ENCODE measurements at places on chromosomes 5 and 9. TPM values are rescaled to one million over a fixed set of nuclear protein-coding genes. Genes with fewer than 3 reads are reported as not detected.

LOX gene
- 15.0 TPM for polyA plus RNA-seq

- DNase-seq = no peak
Measured at GRCh38 chr5:120388016-120388781, 75.9 kb upstream of the PRR16 start.

- DNase-seq = no peak
Measured at GRCh38 chr5:122053181-122054109, 24.6 kb downstream of the LOX start.

SPINK13 gene
- polyA plus RNA-seq = not detected

NUTM2F gene
- not detected for polyA plus RNA-seq

PTGDS gene
- 71.8 TPM for polyA plus RNA-seq

QSOX2 gene
- polyA plus RNA-seq = 7.8 TPM

DNA sequence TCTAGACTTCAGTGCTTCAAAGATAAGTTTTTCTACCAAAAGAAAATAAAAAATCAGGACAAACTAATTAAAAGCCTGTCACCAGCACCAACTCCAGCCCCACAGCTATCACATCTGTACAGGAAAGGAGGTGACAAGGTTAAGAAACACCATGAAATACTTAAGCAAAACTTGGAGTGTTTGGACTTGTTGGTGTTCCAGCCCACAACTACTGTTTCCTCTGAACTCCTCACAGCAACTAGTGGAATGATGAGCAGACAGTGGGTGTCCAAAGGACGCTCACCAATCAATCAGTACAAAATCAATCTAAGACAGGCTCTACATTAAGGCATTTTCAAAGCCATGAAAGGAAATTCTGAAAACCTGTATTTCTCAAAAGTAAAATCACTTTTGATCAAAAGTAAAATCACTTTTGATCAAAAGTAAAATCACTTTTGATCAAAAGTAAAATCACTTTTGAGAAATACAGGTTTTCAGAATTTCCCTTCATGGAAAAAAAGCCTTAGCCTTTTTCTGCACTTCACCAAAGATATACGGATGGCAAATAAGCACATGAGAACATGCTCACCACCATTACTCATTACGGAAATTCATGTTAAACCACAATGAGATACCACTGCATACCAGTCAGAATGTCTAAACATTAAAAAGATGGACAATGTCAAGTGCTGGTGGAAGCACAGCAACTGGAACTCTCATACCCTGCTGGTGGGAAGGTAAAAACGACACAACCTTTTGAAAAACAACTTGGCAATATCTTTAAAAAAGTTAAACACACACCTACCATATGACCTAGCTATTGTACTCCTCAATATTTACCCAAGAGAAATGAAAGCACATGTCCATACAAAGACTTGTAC, 79.7 kb downstream of the MED27 start:
- no peak for DNase-seq

SUSD3 gene
- 1.9 TPM for polyA plus RNA-seq

DNA sequence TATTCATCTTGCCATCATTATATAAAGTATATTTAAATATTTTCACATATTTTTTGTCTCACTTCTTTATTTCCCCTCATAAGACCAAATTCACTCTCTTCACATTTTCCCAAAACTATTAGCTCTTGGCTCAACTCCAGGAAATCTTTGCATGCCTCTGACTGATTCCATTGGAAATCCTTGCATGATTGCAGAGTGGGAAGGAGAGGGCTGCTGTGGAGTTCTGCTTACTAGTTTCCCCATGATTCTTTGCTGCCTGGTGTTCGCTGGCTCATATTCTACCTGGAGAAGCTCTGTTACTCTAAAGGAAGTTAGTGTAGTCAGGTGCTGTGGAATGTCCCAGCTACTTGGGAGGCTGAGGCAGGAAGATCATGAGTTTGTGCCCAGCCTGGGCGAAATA, 41.9 kb downstream of the LIX1 start:
- DNase-seq = no peak

DNA sequence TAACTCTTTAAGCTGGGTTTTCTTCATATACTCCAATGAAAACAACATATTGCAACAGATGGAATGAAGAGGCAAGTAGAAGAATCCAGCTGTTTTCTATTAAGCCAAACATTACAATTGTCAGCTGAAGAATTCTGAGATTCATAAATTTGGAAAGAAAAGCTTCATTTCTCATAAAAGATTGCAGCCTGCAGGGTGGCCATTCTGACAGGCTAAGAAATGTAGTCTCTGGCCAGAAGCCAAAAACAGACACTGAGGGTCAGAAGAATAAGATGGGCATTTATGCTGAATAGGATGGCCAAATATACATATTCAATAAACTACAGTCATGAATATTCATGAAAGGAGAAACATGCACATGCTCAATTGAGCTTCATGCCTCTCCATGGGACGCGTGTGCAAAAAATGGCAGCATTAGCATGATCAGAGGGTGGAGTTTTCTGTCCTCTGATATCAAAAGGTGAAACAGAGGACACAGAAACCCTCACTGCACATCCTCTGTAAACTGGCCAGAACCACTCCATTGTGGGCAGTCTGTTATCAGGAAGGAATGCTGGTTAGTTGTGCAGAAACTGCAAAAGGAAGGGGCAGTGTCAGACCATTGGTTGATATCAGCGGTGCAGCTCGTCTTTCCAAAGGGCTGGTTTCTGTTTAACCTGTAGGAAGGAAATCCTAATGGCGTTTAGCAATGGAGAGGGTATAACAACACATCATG, 50.2 kb downstream of the FXN start:
- no peak for DNase-seq

DNA sequence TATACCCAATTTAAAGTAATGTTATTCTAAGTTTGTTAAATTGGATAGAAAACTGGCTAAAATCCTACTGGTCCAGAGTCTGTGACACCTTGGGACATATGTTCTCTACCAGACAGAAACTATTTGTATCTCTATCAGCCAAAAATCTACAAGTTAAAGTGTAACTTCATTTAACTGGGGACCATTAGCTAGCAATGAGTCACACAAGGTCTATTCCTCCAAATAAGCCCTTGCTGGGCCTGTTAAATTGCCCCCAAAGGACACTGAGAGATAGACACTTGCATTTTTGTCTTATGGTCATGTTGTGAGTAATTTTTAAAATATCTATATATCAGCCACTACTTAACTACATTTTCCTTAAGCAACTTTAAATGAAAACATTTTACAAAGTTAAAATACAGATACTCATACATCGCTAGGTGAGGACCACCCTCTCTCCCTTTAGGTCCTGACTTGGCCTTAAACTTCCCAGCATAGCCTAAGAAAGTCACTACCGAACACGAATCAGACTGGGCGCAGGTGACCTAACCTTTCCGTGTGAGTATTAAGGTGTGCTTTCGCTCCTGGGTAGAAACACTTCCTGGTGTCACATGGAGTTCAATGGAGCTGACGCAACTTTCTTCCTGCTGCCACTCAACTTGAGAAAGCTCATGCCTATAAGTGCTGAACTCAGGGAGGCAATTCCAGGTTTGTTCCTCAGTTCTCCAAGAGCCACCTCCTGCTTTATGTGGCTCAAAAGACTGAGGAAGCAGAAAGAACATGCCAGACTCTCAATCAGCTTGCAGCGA, 249.1 kb downstream of the DIRAS2 start:
- no peak for DNase-seq

DNA sequence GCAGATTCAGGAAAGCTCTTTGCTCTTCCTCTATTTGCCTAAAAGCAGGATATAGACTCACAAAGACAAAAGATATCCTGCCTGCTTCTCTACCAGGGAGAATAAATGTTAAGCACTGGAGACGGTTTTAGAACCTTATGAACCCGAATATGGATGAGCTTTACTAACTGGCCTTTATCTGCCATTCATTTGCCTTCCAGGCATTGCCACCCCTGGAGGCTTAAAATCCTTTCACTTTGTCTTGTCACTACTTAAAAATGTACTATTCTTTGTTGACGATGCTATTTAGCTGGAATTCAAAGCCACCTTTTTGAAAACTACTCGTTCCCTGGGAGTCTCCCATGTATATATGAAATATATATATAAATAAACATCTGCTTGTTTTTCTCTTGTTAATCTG, 23.2 kb upstream of the LVRN start:
- no peak for DNase-seq

- DNase-seq = no peak
Measured at GRCh38 chr5:134000696-134001453, 3.9 kb downstream of the VDAC1 start.

PFN3 gene
- polyA plus RNA-seq = not detected

DNA sequence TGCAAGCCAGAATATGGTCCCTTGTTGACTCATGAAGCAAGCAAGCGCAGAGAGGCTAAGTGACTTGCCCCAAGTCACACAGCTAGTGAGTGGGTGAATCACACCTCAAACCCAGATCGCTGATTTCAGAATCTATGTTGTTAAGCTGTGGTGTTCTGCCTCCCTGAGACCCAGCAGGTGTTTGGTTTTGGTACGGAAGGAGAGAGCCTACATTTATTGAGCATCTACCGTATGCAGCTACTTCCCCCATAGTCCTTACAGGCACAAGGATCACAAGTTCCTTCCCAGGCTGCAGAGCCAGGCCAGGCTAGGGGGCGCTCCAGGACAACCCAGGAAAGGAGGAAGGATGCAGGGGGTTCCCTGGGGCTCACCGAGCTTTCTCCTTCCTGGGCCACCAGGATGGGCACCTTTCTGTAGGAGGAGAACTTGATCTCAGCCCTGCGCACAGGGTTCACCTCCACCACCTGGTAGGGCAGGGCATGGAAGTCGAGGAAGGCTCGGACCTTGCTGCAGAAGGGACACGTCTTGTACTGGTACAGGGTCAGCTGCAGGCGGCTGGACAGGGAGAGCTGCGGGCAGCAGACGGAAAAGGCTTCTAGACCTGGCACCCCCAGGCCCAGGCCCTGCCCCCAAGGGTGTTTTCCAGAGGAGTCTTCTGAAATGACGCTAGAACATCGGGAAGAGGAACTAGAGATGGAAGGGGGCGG, 2.5 kb downstream of the PTGES2 start:
- DNase-seq = no peak

DNA sequence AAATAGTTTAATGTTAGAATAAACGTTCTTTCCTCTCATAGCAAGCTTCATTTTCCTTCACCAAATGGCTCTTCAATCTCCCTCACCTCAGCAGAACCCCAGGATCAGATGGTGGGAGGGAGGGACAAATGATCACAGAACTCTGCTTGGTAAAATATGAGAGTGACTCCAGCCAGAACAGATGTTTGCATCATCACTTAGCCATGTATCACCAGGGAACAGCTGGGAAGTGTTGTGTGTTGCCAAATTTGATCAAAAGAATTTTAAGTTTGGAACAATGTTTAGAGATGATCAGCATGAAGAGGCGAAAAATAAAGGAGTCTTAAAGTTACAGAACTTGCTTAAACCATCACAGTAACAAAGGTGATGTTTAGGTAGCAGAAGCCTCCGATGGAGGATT, 115.7 kb downstream of the FRMD3 start:
- DNase-seq = no peak

- no peak for DNase-seq
Measured at GRCh38 chr9:87957839-87958238, 16.5 kb downstream of the CDK20 start.

PCDHGA4 gene
- polyA plus RNA-seq = 2.2 TPM

ARL15 gene
- polyA plus RNA-seq = 25.4 TPM

- DNase-seq = no peak
Measured at GRCh38 chr5:54470128-54470527, 14.6 kb downstream of the HSPB3 start.

GABRA6 gene
- polyA plus RNA-seq = not detected

- no peak for DNase-seq
Measured at GRCh38 chr5:106127341-106127781, 1543.4 kb downstream of the EFNA5 start.

GRCh38 chr5:82183828-82184227, 94.3 kb downstream of the RPS23 start:
- no peak for DNase-seq

LCN6 gene
- polyA plus RNA-seq = 26.6 TPM

DNA sequence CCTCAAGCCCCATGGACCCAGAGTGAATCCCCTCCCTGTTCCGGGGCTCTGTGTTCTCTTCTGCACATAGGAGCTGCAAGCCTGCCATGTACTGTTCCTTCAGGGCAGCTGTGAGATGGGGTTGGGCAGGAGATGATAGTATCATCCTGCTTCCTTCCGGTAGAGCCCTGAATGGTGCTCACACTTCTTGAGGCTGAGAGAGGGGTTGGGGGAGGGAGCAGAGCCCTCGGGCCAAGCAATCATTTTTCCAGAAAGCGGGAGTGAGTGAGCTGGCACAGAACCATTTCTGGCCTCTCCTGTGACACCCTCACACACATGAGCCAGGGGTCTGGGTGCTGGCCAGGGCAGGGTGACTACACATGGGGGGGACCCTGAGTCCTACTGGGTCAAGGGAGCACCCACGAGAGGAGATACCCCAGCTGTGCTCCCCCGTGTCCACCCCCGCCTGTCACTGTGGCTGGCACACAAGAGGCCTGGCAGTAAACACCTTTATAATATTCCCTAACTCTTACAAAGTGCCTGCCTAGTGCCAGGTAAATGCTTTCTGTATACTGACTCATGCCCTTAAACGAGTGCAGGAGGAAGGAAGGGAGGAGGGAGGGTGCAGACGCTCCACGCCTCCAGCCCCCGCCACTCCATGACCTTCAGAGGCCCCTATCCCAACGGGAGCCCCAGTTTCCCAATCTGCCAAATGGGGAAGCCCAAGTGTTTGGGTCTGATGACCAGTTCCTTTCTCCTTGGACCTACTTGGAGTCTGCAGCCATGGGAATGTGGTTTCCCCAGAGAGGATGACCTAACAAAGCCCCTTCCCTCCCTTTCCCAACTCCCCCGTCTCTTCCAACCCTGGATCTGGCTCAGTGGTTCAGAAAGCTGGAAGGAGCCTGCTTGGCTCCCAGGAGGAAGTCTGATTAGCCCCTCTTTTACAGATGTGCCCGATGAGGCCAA, 15.5 kb downstream of the AKNA start:
- DNase-seq = no peak

DNA sequence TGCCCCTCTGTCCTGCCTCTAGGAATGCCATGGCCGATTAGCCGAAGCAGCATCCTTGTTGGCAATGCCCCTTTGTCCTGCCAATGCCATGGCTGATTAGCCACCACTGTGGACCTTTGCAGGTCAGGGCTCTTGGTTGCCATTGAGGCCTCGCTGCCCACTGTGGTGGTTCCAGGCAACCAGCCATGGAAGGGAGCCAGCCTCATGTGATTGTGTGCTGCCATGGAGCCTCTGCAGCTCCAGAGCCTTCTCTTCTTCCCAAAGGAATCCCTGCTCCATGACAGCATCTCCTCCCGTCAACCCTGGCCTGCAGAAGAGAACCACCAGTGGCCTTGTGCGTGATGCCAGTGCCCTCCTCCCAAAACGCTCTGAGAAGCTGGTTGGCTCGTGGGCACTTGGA, 187.0 kb downstream of the CACNA1B start:
- no peak for DNase-seq

PTGS1 gene
- 348 TPM for polyA plus RNA-seq

- no peak for DNase-seq
Measured at GRCh38 chr5:5387192-5387591, 35.3 kb upstream of the ICE1 start.

ADRA1B gene
- 0.29 TPM for polyA plus RNA-seq

DNA sequence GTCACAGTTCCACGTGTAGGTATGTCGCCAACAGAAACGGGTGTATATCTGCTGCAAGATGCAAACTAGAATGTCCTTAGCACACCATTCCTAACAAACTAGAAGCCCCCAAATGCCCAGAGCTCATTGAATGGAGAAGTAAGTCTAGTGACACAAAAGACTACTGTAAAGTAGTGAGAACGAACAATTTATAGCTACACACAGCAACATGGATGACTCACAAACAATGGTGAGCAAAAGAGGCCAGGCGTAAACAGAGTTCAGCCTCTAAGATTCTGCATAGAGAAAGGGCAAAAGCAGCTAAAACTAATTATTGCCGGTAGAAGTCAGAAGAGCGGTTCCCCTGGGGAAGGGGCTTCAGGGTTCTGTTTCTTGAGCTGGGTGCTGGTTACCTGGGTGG, 74.7 kb downstream of the AMBP start:
- DNase-seq = no peak
